Stimulated activated CD8-positive, alpha-beta memory T cell treated with anti-CD3 and anti-CD28 coated beads, Interleukin-7, amount 100 ng/mL, for 4 hours (primary cell): ENCODE measurements at places on chromosomes 6 and 20.

DNA sequence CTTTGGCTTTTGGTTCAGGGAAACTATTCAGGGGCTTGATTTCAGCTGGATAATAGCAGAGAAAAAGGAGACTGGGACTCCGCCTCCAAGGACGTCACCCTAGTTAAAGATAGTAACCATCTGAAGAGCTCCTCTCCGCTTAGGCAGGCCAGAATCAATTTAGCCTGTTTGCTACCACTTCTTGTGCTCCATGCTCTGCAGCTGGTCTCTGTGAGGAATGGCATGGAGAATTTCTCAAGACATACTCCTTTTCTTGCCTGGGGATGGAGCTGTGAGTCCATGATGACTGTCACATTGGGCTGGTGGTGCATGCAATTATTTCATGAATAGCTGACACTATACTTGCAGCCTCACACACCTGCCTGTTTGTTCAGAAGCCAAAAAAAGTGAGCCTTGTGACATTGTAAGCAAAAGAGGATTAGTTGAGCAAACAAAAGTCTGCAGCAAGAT lies 61.4 kb downstream of the TXLNB start:
- DNase-seq, result no peak

- no peak for DNase-seq
These were observed 11.0 kb upstream of the RAD21L1 start for GRCh38 chr20:1214838-1215261.

- no peak for DNase-seq
These were observed 19.6 kb upstream of the DSE start for GRCh38 chr6:116351101-116351500.

GRCh38 chr6:76592566-76592965 lies 520.1 kb upstream of the IMPG1 start:
- no peak for DNase-seq

GRCh38 chr6:5282191-5282623 lies 20.9 kb downstream of the FARS2 start:
- DNase-seq, result no peak
